ENCODE measurements at places on chromosomes 7 and 10. TPM values are rescaled to one million over a fixed set of nuclear protein-coding genes. Genes with fewer than 3 reads are reported as not detected.

GRCh38 chr10:66234872-66235271, 691.0 kb upstream of the LRRTM3 start:
- DNase-seq, result no peak

GRCh38 chr10:93026072-93026471, 34.5 kb upstream of the CYP26C1 start:
- no peak for DNase-seq

Gene HOXA13
- polyA plus RNA-seq, result not detected

GRCh38 chr7:116911801-116912200, 41.5 kb upstream of the ST7 start:
- no peak for DNase-seq

Gene PMPCB
- 102 TPM for polyA plus RNA-seq

DNA sequence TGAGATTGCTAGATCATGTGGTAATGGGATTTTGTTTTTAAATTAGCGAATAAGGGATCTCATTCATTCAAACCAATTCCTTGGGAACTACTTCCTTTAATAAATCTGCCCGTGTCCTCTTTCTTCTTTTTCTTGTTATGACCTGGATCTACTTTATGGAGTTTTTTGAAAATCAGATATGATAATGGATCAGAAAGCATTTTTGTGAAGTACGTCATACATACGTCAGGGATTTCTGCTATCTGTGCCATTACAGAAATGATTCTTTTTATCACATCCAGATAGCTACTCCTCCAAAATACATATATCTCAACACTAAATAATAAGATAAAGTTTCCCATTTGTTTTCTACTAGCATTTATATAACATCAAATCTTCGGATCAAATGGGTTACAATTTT, 40.2 kb upstream of the STK17A start:
- DNase-seq, result no peak

DNA sequence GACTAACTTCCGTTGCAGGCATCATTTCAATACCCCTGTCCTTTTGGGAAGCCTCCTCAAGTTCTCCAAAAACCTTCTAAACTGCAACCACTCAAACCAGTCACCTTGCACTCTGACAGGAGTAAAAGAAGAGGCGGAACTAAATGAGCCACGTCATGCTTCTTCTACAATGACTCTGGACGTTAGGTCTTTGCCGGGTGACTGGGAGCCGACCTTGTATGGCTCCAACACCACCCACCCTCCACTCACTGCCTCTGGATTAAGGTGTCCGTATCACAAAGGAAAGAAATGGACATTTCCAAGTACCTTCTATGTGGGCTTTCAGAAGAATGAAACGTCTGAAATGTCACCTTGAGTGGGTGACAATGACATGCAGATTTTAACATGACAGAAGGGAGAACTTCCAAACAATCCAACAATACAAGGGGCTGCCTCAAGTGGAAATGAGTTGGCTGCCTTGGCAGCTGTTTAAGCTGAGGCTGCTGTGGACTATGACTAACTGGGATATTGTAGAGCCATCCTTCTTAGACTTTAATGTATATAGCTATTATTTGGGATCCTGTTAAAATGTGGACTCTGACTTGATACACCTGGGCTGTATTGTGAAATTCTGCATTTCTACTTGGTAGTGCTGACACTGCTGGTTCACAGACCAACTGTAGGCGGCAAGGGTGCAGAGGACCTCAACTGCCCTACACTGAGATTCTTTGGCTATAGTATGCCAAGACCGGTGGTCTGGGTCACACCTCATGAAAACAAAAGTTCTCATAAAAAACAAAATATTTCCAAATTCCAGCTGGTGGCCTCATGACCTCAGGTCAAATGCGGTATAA, 33.8 kb upstream of the PDLIM1 start:
- DNase-seq, result no peak
